Right lobe of liver (tissue), 6 donors: ENCODE measurements at places on chromosomes 12 and 14.

GRCh38 chr12:120984351-120984898 lies 6.1 kb downstream of the HNF1A start:
- peak; percentile 71 for DNase-seq

DNA sequence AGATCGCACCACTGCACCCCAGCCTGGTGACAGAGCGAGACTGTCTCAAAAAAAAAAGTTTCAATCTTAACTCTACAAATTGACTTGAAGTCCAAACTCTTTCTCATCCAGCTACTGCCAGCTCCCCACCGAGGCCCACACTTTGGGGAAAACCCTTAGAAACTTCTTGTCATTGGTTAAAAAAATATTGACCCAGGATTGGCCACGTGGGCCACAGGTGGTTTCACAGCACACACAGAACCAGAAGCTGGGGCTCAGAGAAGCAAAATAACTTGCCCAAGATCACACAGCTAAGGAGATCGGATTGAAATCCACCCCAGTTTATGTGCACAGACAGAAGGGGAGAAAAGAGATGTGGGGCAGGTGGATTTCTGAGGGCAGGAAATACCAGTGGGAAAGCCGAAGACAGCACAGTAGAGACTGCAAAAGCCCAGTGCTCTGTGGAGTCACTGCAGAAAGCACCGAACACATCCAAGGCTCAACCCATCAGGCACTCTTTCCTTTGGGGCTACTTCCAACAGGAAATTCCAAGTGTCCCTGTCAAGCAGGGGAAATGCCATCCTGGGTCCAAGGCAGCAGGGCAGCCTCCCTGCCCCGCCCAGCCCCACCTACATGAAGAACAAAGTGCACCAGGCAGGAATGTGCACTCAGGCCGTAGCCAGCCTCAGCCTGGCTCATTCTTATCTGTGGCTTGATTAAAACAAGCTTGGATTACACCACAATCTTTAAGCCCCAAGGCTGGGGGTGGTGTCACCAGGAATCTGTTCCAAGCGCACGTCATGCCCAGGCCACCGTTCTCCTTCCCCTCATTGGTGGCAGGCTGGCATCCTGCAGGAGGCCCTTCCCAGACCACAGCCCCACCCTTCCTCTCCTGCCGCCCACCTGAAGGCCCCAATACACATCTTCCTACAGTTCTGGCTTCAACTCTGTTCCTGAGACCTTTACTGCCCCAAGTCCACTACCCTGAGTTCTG lies 72.5 kb downstream of the ITPK1 start:
- peak; percentile 85 for DNase-seq

GRCh38 chr12:45852508-45852907 lies 123.0 kb downstream of the ARID2 start:
- no peak for DNase-seq

DNA sequence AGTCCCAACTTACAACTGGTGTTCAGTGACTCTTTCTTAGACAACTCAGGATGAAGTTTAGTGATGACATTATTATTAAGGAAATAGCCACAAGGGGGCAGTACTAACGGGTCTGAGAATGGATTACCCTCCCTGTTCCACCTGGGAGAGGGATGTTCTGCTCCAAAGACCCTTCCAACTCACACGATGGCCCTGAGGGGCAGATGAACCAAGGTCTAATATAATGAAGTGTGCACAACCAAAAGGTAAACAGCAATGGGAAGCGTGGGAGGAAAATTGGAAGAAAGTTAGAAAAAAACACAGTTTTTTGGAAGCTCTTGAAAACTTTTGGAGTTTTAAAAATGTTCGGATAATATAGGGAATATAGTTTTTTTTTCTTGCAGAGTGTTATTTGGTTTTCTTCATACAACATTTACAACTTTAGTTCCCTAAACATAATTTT lies 24.0 kb downstream of the FGF6 start:
- DNase-seq: no peak

- no peak for DNase-seq
These were observed 21.6 kb downstream of the C12orf75 start for GRCh38 chr12:105352052-105352451.

DNA sequence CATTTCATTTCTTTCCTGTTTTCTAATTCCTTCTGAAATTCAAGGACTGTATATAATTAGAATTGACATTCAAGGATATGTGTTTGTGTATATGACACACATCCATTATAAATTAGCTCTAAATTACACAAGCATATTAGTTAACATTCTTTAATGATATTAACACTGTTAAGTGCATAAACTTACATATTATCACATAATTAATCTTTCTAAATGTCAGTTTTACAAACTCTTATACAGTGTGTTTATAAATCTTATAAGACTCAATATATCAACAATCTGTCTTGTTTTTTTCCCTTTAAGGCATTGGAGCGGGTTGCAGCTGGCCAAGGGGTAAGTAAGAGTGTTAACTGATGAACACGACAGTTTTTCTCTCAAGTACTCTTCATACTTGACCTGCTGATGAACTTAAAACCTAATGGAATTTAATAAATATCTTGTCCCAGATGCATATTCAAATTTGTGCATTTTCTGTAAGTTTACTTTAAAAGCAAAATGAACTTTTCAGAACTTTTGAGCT lies 76.1 kb downstream of the METTL25 start:
- no peak for DNase-seq

- DNase-seq: no peak
These were observed 359.9 kb downstream of the RGS6 start for GRCh38 chr14:72291908-72292688.

GRCh38 chr14:99792210-99792535 lies 1.0 kb upstream of the EML1 start:
- DNase-seq: no peak

GRCh38 chr12:122322501-122322900 lies 56.2 kb upstream of the VPS33A start:
- no peak for DNase-seq

DNA sequence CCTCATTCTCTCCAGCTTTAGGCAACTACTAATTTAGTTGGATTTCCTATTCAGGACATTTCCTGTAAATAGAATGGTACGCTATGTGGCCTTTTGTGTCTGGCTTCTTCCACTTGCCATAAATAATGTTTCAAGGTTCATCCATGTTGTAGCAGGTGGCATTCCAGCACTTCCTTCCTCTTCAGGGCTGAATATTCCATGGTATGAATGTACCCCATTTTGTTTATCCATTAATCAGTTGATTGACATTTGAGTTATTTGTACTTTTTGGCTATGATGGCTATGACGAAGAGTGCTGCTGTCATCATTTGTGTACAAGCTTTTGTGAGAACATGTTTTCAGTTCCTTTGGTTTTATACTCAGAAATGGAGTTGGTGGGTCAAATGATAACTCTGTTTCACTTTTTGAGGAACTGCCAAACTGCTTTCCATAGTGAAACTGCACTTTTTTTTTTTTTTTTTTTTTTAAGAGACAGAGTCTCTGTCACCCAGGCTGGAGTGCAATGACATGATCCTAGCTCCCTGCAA lies 6.5 kb upstream of the CDK2AP1 start:
- no peak for DNase-seq

DNA sequence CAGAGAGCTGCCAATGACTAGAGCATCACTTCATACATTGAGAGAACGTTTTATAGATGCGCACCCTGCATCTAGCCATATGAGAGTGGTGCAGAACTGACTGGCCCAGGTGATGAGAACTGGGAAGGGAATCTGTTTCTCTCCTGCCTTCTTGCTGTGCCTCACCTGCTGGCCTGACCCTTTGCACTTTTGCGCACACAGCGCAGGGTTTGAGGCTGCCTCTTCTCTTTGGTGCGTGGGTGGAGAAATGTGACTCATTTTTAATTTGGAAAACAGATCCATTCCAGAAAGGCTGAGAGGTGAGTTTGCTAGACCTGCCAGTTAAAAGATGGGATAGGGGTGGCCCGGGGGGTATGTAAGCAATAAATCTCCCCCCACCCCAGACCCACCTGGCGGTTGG lies 453 bp upstream of the ESRRB start:
- no peak for DNase-seq

DNA sequence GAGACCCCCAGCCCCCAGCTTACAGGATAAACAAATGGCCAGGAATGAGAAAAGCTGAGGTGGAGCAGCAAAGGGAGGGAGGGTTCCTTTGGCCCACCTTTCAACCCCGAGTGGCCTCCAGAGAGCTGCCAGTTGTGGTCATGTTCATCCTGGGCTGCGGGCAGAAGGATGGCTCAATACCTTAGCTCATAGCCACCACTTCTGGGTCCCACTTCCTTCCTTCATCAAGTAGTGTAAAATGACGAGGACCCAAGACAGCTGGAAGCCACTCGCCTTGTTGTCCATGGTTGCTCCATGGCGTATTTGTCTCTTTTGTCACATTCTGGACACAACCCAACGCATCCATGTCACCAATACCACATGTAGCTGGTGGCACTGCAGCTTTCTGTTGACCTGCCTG lies 24.2 kb downstream of the CRACR2A start:
- no peak for DNase-seq

GRCh38 chr12:54397157-54397556 lies 12.6 kb upstream of the ZNF385A start:
- no peak for DNase-seq

DNA sequence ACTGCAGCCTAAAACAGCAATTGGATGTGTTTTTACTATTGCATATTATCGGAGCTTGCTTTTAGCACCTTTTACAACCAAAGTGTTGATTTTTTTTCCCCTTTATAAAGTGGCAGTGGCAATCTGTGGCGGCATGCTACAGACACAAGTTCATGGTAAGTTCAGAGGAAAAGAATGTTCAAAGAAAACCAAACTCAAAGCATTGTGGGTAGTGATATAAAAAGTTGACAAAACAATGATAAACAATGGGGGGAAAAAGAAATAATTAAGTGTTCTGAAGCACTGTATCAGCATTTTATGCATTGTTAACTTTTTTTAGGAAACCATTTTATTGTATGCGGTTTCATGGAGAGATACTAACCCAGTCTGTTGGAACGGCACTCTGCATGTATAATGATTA lies 492.0 kb upstream of the SOX5 start:
- no peak for DNase-seq

- peak; percentile 33 for DNase-seq
These were observed 5.6 kb upstream of the PNMA1 start for GRCh38 chr14:73719791-73720190.

DNA sequence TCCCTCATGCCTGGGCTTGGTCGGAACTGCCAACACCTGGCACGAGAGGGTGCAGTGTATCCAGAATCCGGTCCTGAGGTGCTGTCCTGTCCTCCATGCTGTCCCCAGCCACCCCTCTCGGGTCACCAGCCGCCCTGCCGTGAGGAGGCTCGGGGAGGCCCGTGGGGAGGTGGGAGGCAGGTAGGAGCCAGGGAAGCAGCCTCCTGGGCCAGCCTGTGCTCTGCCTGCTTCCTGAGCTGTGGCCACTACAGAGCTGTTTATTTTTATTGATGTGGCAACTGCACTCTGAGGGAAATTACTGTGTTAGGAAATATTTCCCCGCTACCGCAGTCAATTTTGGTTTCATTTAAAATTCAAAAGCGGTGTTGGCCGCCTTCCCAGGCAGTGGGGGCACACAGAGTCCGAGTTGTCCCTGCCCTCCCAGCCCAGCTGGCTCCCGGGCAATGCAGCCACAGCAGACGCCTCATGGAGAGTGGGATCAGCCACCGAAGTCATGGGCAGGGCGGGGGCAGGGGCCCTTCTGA lies 18.3 kb downstream of the NOC4L start:
- DNase-seq: peak; percentile 70

DNA sequence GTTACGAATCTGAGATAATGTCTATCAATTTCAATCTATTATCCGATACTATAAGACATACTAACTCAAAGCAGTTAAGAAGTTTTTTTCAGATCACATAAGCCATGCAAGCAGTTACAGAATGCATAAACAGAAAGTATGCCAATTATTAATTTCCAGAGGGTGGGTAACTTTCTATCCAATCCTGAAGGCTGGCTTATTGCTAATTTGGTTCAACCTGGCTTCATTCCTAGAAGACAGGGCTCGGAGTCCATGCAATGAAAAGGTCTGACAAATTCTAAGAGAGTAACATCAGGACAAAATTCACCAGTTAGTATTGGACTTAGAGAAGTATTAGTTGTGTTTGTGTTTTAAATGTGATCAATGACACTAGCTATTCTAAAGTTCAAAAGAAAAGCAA lies 15.0 kb downstream of the FERMT2 start:
- no peak for DNase-seq

- DNase-seq: no peak
These were observed 6.4 kb downstream of the EDDM3A start for GRCh38 chr14:20751963-20752562.
